ENCODE measurements at places on chromosomes 1 and 21.

DNA sequence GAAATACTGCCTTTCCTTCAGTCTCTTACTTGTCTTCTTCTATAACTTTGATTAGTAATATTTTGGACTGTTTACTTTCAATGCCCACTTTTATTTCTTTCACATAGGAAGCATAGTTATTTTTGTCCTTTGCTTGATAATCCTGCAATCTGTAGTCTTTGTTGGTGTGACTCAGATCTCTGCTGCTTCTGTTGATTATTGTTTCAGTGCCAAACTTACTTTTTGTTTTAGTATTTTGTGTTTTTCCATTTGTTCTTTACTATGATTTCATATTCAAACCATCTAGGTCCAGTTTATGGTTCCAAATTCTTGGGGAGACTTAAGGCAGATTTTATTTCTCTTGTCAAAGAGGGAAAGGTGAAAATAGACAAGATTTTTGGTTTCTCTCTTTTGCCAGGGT lies 399.9 kb downstream of the HLX start:
- DNase-seq = peak; percentile 45

GRCh38 chr1:178495158-178495557 lies 1.6 kb downstream of the CLEC20A start:
- DNase-seq = no peak

DNA sequence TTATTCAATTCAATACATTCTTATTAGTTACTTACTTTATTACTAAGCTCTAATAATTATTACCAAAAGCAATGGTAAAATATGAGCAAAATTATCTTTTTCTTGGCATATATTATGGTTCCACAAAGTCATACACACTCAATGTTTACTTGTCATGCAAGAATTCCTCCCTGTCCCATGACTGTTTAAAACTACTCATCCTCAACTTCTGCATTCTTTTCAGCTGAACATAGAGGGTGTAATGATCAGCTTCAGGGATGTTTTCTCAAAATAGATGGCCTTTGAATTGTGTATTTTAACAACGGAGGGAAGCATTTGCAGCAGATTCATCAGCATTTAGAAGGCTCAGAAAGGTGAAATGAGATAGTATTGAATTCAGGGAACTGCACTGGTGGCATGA lies 499.0 kb downstream of the RWDD3 start:
- DNase-seq = peak; percentile 29

GRCh38 chr1:97298966-97299365 lies 577.4 kb downstream of the PTBP2 start:
- DNase-seq = no peak

- no peak for DNase-seq
Observed at GRCh38 chr1:56385314-56385713, 194.0 kb downstream of the PLPP3 start.

- DNase-seq = peak; percentile 93
Observed at GRCh38 chr1:78617615-78618026, 2.6 kb upstream of the IFI44L start.

- DNase-seq = peak; percentile 77
Observed at GRCh38 chr1:29706936-29707335, 470.6 kb downstream of the PTPRU start.

DNA sequence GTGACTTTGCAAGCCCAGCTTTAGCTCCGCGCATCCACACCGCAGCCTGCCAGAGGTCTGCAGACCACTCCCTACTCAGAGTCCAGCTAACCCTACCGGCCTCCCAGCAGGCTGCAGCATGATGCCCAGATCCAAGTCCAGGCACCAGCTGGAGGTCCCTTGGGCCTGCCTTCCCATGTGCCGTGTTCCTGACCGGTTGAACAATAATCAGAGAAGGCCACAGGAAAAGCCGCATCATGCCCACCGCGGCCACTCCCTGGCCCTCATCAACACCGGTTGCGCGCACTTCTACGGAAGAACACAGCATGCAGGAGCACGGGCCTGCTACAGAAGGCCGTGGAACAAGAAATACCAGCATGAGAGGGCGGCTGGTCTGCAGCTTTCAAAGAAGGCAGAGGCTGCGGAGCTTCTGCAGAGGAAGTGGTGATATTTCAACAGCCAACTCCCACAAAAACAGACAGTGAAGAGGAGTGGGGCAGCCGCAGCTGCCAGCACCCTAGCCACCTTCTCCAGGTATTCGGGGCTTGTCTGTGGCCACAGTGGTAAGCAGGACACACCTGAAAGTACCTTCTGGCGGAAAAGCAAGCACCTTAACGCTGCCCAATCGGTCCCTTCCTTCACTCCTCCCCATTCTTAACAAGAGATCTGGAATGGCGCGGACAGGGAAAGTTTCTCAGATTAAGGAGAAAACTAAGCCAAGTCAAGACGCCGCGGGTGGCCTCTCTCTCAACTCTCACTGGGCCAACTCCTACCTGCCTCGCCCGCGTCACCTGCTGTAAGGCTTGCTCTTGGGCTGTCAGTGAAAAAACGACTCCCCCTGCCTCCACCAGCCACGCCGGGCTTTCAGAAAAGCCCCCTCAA lies 1.5 kb downstream of the PGBD5 start:
- peak; percentile 4 for DNase-seq

- no peak for DNase-seq
Observed at GRCh38 chr21:35585155-35585554, 475.2 kb downstream of the SETD4 start.

GRCh38 chr1:230067871-230068620 lies 1.0 kb downstream of the GALNT2 start:
- DNase-seq = peak; percentile 72

DNA sequence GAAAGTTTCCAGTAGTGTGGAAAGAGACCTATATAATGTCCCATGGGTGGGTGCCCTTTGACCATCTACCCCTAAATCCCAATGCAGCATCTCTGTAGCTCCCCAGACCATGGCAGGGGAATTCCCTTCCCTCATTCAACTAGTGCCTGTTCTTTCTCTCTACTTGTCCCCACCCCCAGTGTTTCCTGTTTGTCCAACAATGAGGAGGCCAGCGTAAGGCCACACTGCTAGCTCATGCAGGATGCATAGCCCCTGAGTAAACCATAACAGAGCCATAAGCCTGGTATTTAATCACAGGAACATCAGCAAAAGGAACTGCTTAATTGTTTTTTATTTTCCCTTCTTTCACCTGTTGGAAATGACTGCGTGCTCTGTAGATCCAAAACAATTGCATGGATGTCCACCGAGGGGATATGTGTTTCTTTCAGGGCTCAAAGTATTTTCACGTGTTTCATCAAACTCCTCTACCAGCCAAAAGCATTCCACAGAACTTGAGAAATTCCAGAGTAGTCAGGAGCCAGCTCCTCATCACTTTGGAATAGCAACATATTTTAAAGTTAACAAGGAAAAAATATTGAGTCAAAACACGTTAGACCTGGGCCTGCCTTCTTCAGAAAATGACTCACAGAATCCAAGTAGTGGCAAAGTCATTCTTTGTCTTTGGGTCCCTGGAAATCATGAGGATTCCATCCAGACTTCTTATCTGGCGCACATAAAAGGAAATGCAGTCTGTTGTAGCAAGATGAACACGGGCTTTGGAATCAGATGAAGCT lies 162.5 kb upstream of the SGIP1 start:
- peak; percentile 88 for DNase-seq

DNA sequence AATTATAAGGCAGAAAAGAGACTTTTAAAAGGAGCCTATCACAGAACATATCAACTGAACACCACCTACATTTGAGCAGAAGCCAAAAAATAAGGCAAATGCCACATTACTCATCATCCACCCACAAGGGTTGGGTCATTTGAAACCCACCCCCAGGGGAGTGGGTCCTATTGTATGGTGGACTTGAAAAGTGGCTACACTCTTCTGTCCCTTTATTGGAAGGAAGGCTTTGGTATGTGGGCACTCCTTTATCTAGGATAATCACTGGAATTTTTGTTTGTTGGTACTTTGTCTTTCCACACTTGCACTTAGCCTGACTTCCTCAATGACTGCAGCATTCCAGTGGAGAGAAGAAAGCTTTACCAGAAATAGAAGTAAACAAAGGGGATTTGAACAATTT lies 157.2 kb upstream of the COL11A1 start:
- DNase-seq = peak; percentile 27

- DNase-seq = no peak
Observed at GRCh38 chr1:30305519-30305918, 417.9 kb downstream of the MATN1 start.

GRCh38 chr21:29810871-29811270 lies 128.9 kb downstream of the GRIK1 start:
- DNase-seq = no peak

GRCh38 chr1:11930571-11931445 lies 3.7 kb upstream of the PLOD1 start:
- peak; percentile 57 for DNase-seq

GRCh38 chr1:15181564-15181963 lies 28.0 kb downstream of the TMEM51 start:
- no peak for DNase-seq

DNA sequence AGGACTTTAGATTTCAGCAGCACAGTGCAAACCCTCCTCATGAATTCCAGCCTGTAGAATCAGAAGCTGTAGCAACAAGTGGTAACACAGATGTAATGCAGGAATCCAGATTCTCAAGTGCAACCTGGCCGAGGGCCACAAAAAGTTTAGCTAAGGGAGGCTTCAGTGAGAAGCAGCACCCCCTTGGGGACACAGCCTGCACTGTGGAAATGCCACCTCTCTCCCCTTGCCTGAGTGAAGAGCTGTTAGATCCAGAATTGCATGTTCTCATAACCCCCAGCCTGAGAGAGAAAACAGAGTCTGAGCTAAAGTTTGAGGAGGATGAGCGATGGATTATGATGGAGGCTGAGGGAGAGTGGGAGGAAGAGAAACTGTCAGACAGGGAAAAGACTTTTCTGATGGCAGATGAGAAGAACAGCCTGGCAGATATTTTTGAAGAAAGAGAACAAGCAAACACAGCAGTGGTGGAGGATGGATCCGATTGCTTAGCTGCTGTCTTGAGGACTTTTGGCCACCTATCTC lies 80.5 kb upstream of the BMP8A start:
- DNase-seq = peak; percentile 98

GRCh38 chr1:109764561-109765482 lies 1.1 kb upstream of the EPS8L3 start:
- DNase-seq = no peak

GRCh38 chr1:70039485-70039884 lies 165.9 kb downstream of the LRRC40 start:
- DNase-seq = no peak

DNA sequence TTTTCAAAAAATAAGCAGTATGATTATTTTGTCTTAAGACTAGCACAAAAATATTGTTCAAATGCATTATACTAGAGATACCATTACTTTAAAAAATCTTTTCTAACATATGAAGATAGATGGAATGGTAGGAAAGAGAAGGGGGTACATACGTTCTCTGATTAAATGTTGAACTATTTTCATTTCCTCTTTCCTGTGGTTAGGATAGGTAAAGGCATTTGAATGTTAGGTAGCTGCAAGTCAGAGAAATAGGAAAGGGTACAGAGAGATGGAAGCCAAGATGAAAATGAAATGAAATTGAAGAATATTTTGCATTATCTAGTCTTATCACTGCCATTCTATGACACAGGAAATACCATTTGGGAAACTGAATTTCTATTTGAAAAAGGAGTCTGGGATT lies 28.3 kb downstream of the TLCD4 start:
- DNase-seq = no peak

GRCh38 chr1:92343061-92343460 lies 44.2 kb downstream of the RPAP2 start:
- no peak for DNase-seq

- DNase-seq = no peak
Observed at GRCh38 chr1:174940646-174941175, 59.0 kb upstream of the CACYBP start.

DNA sequence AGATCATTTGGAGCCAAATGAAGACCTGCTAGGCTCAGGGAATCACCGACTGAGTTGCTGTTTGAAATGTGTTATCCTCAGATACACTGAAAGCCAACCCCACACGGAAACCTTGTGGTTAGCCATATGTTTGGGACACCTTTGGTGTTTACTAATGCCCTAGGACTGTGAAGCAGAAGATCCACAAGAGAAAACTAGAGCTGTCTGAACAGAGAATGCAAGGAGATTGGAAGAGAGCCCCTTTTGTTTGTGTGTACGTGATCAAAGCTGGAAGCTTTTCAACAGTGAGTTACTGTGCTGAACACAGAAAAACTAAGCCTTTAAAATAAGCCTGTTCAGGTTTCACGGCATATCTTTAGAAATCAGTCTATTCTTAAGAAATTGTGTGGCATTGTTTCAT lies 908.2 kb upstream of the ADGRL2 start:
- no peak for DNase-seq

GRCh38 chr1:179976970-179977651 lies 22.5 kb downstream of the CEP350 start:
- DNase-seq = no peak

DNA sequence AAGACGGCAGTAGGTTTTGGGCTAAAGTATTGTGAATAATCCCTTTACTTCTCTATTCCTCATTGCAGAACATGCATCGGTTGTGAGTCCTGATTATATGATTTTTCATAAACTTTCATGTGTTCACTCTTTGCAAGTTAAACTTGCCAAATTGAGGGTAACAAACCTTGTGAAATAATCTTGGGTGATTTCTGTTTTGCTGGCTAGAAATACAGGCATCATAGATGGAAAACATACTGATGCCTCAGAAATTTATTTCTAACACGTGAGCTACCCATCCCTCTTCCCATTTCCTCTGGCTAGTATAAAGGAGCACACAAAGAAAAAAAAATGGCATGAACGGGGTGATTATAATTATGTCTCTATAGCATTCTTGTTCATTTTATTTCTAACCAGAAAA lies 39.6 kb downstream of the RGS5 start:
- no peak for DNase-seq

GRCh38 chr1:93129507-93130099 lies 50.5 kb downstream of the MTF2 start:
- DNase-seq = no peak

DNA sequence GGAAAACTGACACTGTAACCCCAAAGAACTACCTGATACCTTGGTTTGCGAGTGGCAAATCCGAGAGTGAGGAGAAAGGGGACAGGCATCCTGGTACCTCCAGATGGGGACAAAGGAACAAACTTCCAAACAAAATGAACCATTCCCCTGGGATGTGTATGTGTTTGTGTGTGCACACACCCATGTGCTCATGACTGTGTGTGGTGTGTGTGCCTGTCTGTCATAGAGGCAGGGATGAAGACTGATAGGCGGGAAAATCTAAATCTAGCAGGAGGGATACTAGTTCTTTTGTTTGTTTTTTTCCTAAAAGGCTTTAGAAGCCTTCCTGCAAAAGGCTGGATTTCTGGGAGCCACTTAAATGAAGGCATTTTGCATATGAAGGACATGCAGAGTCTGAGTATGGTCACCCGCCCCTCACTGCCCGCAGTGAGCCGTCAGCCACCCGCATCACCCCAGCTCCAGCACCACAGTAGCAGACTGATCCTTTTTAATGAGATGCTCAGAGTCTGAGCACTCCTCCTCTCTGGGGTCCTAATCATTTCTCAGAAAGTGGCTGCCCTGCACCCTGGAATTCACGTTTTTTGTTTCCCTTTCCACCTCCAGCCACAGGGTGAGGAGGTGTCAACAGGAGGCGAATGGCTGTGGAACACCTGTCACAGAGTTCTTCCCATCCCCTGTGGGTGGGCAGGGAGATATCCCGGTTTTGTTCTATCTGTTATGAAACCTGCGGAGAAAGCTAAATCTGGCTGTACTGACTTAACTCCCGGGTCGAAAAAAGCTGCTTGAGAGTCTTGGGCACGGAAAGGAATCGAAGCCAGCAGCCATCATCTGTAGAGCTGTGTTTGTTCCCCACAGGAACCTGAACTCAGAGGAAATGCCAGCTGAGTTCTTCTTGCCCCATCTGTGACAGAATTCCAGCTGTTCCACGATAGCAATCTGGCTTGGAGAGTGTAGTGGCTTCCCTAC lies 34.9 kb downstream of the UTP25 start:
- no peak for DNase-seq

Data from GM23248 (cell line).